ENCODE measurements at places on chromosomes 3 and 15.

DNA sequence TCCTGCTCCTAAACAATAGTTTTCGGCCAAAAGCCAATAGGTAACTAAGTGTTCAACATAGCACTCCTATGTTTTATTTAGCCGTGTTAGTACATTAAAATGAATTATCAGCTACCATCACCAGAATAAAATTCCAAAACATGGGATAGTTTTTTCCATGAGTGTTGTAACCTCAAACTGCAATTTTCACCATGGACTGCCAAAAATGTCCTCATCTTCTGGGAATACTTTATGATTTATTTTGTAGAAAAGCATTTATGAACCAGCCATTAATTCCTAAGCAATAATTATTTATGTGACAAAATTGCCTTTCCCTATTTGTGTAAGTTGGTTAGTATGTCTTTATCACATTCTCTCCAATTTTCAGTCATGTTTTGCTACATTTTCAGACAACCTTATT lies 438.1 kb downstream of the NAALADL2 start:
- DNase-seq = no peak

- DNase-seq = no peak
These were observed 148.8 kb upstream of the NDN start for GRCh38 chr15:23835953-23836352.

DNA sequence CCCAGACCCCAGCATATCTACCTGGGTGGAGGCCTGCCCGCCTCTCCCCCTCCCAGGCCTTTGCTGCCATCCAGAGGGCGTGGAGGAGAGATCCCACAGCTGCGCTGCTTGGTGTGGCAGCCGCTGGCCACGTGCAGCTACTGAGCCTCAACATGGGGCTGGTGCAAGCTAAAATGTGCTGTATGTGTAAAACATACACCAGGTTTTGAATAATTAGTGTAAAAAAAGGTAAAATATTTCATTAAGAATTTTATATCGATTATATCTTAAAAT lies 95.8 kb downstream of the SEC22A start:
- no peak for DNase-seq

- DNase-seq = no peak
These were observed 4.3 kb upstream of the MYL3 start for GRCh38 chr3:46867550-46867898.

GRCh38 chr15:51341366-51342226 lies at the start of gene GLDN:
Gene GLDN, plus strand, starts transcription at chr15:51341655. Its CDS starts 30 bp downstream, at chr15:51341685.
- no peak for DNase-seq

DNA sequence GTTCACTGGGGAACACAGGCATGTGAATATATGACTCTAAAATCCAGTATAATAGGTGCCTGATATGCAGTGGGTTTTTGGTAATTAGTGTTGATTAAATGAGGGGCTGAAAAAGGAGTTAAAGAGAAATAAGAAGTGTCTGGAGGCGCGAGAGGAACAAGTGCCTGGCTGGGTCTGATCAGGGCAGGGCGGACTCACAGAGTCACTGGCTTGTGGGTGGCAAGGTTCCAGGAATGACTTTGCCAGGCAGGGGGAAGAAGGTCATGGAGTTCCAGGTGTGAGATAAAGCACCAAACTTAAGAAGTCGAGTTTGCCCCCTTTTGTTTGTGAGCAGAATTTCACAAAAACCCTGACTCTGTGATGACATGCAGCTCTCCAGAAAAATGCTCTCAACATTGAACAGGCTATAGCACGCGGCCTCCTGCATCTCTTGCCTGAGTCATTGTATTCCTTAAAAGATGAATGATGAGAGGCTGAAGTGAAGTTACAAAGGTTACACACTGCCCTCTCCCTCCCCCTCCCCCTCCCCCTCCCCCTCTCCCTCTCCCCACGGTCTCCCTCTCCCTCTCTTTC lies 63.0 kb upstream of the LMCD1 start:
- no peak for DNase-seq

DNA sequence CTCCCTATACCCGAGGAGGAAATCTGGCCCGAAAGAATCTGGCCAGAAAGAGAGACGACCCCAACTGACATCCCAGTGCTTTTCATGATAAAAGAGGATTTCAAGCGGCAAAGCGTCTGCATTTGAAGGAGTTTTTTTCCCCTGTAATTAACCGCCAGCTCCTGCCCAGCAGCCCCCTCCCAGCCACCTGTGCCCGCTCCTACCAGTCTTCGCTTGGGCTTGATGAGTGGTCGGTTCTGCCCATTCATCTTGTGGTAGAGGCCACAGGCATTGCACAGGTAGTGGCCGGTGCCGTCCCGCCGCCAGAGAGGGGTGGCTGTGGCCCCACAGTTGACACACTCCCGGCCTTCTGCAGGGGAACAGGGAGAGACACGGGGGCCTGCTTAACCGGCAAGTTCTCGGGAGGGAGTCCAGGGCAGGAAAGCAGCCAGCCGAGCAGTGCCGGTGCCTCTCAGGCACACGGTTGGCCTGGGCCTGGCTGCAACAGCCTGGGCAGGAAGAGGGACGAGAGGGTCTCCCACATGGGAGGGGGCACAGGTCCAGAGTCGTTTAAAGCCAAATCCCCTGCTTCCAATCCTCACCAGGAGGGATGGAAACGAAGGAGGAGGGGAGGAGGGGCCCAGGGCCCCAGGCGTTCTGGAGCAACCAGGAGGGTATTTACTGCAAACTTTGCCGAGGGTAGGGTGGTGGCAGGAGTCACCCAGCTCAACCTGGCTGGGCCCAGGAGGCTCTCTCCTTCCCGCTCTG lies 9.2 kb downstream of the GATA2 start:
- DNase-seq = no peak

DNA sequence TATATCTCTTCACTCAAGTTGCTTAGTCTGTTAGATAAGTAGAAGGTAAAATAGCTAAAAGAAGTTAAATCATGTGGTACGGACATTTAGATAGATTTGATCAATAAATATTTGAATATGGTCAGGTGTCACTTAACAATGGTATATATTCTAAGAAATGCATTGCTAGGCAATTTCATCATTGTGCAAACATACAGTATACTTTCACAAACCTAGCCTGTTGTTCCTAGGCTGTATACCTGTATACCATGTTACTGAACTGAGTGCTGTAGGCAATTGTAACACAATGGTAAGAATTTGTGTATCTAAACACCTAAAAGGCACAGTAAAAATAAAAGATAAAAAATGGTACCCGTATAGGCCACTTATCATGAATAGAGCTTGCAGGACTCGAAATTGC lies 112.8 kb upstream of the CGNL1 start:
- DNase-seq = no peak

DNA sequence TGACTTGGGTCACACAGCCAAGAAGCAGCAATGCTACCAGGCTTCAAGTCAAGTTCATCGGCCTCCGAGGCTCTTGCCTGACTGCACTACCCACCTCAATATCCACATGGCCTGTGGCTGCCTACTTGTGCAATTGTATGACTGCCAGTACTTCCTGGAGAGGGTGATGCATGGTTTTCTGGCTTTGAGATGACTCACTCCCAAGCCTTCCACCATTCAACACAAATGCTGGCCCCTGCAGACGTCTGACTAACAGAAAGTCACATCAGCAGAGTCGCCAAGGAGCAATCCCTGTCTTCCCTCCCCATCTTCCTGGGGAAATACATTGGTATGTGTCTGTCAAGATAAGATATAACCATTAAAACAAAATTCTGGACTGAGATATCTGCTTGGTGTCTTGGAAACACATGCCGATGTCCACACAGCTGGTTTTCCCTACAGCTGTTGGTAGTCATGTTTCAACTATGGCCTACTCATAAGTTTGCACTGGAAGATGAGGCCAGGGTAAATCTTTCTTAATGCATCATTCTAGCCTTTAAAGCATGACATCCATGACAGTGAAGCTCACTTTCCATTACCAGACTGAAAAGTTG lies 79.6 kb upstream of the SPATA12 start:
- DNase-seq = no peak

- DNase-seq = peak; percentile 3
These were observed 118.2 kb upstream of the GOLIM4 start for GRCh38 chr3:168213920-168214319.

GRCh38 chr3:165827883-165828282 lies 9.3 kb downstream of the BCHE start:
- no peak for DNase-seq

- no peak for DNase-seq
These were observed 875 bp downstream of the GAP43 start for GRCh38 chr3:115624029-115624741.

DNA sequence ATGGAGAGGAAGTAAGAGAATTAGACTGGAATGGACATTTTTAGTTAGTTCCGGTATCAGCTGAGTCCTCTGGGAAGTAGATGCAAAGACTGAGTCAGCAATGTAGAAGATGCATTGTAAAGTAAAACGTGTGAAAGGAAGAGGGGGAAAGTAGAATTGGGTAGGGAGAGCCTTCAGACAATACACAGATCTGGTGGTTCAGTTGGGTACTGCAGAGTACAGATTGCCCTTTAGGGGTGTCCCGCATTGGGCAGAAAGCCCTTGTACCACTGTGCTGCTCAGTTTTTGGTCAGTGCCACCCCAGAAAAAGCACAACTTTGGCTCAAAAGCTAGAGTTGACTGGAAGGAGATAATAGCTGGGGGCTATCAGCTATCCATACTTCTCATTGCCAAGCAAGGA lies 247.4 kb downstream of the KBTBD8 start:
- DNase-seq = no peak

- no peak for DNase-seq
These were observed 191.6 kb downstream of the GREM1 start for GRCh38 chr15:32909431-32909830.

DNA sequence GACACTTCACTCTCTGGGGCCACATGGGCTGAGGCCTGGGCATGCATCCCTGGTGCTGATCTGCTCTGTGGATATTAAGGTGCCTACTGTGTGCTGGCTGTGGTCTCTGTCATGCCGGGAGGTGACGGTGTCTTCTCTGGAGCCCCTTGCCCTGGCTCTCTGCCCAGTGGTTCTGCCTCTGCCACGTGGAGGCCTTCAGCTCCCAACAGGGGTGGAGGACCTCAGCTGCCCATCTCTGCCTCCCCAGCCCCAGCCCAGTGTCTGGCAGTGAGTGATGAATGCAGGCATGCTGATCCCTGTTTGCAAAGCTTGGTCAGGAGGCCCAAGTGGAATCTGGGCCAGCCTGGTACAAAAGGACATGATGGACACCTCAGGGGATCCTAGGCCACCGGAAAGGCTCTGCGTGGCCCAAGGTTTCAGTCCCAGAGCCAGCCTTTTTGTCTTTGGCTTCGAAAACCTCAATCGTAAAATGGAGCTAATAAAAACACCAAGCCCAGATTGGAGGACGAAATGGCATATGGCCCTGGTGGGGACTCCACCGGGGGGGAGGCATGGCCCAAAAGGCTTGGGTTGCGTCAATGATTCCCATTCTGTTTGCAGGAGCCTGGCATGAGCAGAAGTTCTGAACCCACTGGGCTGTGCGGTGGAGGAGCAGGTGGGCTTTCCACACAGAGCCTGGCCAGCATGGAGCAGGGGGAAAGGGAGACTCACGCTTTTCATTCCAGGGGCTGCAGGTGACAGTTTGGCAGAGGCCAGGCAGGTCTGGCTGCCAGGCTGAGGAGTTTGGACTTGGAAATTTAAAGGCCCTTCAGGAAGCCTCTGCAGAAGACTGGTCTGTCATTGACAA lies 54.7 kb upstream of the KLF13 start:
- DNase-seq = no peak

DNA sequence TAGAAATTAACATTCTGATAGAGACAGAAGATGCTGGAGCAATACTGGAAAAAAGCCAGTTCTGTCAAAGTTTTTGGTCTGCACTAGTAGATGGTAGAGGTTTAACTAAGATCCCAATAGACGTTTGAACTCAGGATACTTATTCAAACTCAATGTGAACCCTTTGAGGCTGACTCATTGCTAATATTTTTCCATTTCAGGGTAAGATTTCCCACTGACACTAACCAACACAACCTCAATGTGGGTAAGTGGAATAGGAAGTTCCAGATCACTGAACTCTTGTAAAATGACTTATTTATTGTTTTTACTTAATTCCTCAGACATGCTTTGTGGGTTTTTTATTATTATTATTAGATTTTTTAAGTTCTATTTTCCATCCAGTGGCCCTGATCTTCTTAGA lies 1024.8 kb downstream of the EPHA3 start:
- DNase-seq = no peak

DNA sequence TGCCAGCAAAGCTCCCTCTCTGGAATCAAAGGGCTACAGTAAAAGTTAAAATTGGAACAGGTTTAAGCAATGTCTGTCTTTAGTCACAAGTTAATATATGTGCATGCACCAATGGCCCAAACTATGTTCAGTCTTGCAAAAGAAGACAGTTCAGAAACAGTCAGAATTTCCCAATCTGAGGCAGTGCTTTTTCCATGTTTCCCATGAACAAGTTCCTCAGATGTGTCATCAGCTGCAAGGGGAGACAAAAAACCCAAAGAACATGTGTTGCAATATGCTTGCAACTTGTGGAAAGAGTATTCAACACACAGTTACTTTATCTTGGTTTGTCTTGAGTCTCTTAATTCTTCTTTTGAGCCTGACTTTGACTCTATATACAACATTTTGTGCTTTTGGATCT lies 148.4 kb downstream of the USP13 start:
- no peak for DNase-seq

DNA sequence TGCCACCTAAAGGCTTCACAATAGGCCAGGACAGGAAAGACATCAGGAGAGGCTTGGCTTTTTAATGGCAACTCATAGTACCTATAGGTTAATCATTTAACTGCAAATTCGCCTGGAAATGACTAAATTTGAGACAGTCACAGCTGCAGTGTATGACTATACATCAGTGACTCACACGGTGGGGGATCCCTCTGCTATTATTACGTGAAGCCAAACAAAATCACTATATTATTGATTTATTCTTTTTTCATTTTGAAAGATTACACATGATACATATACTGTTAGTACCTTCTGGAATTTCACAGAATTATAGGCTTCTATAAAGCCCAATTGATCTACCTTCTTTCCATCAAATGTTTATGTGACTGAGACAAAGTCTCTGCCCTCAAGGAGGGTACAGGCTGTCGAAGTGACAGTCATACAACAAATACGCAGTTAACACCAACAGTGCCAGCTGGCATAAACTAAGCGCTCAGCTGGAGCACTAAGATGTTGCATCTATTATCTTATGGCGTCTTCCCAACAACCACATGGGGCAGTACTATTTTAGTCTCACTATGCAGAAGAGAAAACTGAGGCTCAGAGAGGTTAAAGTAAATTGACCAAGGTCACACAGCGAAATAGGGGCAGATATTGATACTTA lies 82.0 kb upstream of the LMOD3 start:
- no peak for DNase-seq

GRCh38 chr3:38311476-38311875 lies 29.4 kb downstream of the SLC22A14 start:
- no peak for DNase-seq

GRCh38 chr15:32030795-32031194 lies 480 bp downstream of the CHRNA7 start:
- DNase-seq = no peak

GRCh38 chr15:58549013-58549784 lies 117.4 kb downstream of the LIPC start:
- DNase-seq = no peak

GRCh38 chr3:18681818-18682345 lies 256.7 kb upstream of the SATB1 start:
- DNase-seq = no peak

DNA sequence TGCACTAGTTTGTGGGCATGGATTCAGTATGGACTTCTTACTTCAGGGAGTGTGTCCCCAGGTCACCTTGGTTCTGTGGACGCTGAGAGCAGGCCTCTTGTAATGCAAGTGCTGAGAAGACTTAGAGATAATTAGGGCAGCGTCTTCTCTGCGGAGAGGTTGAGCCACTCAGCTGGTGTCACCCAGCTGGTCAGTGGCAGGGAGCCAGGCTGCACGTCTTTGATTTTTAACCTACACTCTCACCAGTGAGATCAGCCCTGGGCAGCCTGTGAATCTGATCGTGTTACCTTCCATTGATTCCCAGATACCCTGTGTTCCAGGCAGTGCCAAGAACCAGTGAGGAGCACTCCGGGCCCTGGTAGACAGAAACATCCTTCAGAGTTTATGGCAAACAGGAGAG lies 92.6 kb downstream of the SLCO3A1 start:
- no peak for DNase-seq

Data from T-cell (primary cell).